CD8-positive, alpha-beta memory T cell (primary cell): ENCODE measurements at places on chromosomes 5 and 9.

GRCh38 chr5:123154886-123155445 lies 65.9 kb downstream of the PRDM6 start:
- no peaks in the 10 kb centered on the region for H3K36me3 ChIP-seq
- H3K27me3 ChIP-seq: no peaks in the 10 kb centered on the region
- DNase-seq: no peak
- no peak overlapping the region for H3K27ac ChIP-seq
- H3K4me3 ChIP-seq: no peak overlapping the region
- no peaks in the 10 kb centered on the region for H3K4me1 ChIP-seq

DNA sequence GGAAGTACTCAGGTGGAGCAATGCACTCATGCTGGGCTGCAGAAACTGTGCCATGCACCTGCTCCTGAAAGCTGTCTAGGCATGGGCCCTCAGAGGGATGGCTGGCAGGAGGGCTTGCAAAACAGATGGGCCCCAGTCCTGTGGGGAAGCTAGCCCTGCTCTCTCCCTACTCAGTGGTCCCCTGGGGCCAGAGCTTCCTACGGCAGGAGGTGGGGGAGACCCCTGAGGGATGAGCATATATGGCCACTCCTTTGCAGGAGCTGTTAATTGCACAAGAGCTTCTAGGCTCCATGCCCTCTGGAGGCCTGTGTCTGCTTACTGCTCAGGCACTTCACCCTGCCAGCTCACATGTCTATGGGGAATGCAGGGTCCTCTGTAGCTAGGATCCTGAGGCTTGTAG lies 545.3 kb upstream of the PTPRD start:
- H3K27me3 ChIP-seq: no peaks in the 10 kb centered on the region
- H3K36me3 ChIP-seq: no peaks in the 10 kb centered on the region
- H3K27ac ChIP-seq: no peak overlapping the region
- no peak overlapping the region for H3K4me3 ChIP-seq

GRCh38 chr5:136517755-136518154 lies 152.4 kb upstream of the TRPC7 start:
- no peak overlapping the region for H3K4me3 ChIP-seq
- no peak for DNase-seq
- H3K36me3 ChIP-seq: no peaks in the 10 kb centered on the region
- H3K27ac ChIP-seq: no peak overlapping the region
- H3K4me1 ChIP-seq: no peaks in the 10 kb centered on the region

GRCh38 chr9:132588501-132589147 lies 6.2 kb downstream of the BARHL1 start:
- no peaks in the 10 kb centered on the region for H3K4me1 ChIP-seq
- H3K4me3 ChIP-seq: no peak overlapping the region
- no peaks in the 10 kb centered on the region for H3K36me3 ChIP-seq
- peaks cover 52% of the 10 kb centered on the region for H3K27me3 ChIP-seq

- H3K27me3 ChIP-seq: no peaks in the 10 kb centered on the region
- H3K36me3 ChIP-seq: no peaks in the 10 kb centered on the region
- no peak overlapping the region for H3K27ac ChIP-seq
- H3K4me1 ChIP-seq: no peaks in the 10 kb centered on the region
- DNase-seq: no peak
Observed at GRCh38 chr9:14165376-14166035, 148.4 kb downstream of the NFIB start.

DNA sequence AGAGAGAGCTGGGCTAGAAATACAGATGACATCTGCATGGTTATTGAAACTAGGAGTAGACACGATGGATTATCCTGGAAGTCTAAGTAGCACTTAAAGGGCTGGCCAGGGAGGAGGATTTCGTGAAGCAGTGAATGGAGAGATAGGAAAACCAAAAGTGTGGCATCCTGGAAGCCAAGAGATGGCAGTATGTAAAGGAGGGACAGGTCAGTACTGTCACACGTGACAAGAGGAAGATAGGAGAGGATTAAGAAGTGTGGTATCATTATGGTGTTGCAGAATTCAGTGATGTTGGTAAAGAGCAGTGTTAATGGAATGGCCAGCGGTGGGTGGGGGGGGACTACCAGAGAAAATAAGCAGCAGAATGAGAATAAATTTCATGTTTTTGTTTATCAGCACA lies 11.7 kb downstream of the RAD23B start:
- no peaks in the 10 kb centered on the region for H3K27me3 ChIP-seq
- no peak for DNase-seq
- H3K27ac ChIP-seq: no peak overlapping the region
- no peaks in the 10 kb centered on the region for H3K36me3 ChIP-seq
